ENCODE measurements at places on chromosomes 16 and 17. TPM values are rescaled to one million over a fixed set of nuclear protein-coding genes. Genes with fewer than 3 reads are reported as not detected.

Gene GP1BA
- 0.59 TPM for total RNA-seq

Gene OR3A2
- not detected for total RNA-seq

Gene CCL16
- total RNA-seq, result 0.34 TPM

Gene RNF135
- total RNA-seq, result 12.5 TPM

Gene PPP1R1B
- total RNA-seq, result 0.68 TPM

Gene CDH8
- total RNA-seq, result 39.4 TPM

Gene PRKCB
- 21.0 TPM for total RNA-seq

Gene IRX3
- 25.9 TPM for total RNA-seq

Gene ZNF764
- total RNA-seq, result 7.1 TPM

Gene CENPX
- total RNA-seq, result 33.2 TPM

Data from motor neuron (in vitro differentiated cells).